ENCODE measurements at places on chromosomes 7 and 10. TPM values are rescaled to one million over a fixed set of nuclear protein-coding genes. Genes with fewer than 3 reads are reported as not detected.

ACTA2 gene
- 559 TPM for total RNA-seq

ADCYAP1R1 gene
- not detected for total RNA-seq

ATOH7 gene
- total RNA-seq = not detected

OPN4 gene
- total RNA-seq = not detected

SPDYE1 gene
- total RNA-seq = not detected

CARD11 gene
- 0.88 TPM for total RNA-seq

ADIRF gene
- total RNA-seq = 1.0 TPM

INA gene
- 3.7 TPM for total RNA-seq

ASB10 gene
- total RNA-seq = not detected

HPS1 gene
- total RNA-seq = 40.4 TPM

ZNF138 gene
- total RNA-seq = 1.8 TPM

ACSM6 gene
- not detected for total RNA-seq

CLRN3 gene
- not detected for total RNA-seq

SPDYE9 gene
- not detected for total RNA-seq

MCM10 gene
- 21.8 TPM for total RNA-seq

ANKRD22 gene
- not detected for total RNA-seq

FRMPD2 gene
- not detected for total RNA-seq

BLOC1S2 gene
- total RNA-seq = 49.2 TPM

SYCE1 gene
- 8.3 TPM for total RNA-seq

PSD gene
- 2.3 TPM for total RNA-seq

PRTFDC1 gene
- total RNA-seq = 15.6 TPM

GPR15LG gene
- not detected for total RNA-seq

BTBD16 gene
- total RNA-seq = not detected

FBXO24 gene
- total RNA-seq = 0.86 TPM

VPS50 gene
- 26.0 TPM for total RNA-seq

OR9A2 gene
- not detected for total RNA-seq

PTPRZ1 gene
- total RNA-seq = 0.29 TPM

CLIP2 gene
- total RNA-seq = 69.2 TPM

CPA4 gene
- total RNA-seq = 9.4 TPM

UNC5B gene
- 116 TPM for total RNA-seq

ZNF107 gene
- total RNA-seq = 0.66 TPM
